ENCODE measurements at places on chromosomes 4 and X. TPM values are rescaled to one million over a fixed set of nuclear protein-coding genes. Genes with fewer than 3 reads are reported as not detected.
A peak's percentile ranks its signal among the peaks of the same experiment; 100 is the strongest.

- no peak for DNase-seq
These were observed 492 bp upstream of the HDAC8 start for GRCh38 chrX:72573158-72573511.

DNA sequence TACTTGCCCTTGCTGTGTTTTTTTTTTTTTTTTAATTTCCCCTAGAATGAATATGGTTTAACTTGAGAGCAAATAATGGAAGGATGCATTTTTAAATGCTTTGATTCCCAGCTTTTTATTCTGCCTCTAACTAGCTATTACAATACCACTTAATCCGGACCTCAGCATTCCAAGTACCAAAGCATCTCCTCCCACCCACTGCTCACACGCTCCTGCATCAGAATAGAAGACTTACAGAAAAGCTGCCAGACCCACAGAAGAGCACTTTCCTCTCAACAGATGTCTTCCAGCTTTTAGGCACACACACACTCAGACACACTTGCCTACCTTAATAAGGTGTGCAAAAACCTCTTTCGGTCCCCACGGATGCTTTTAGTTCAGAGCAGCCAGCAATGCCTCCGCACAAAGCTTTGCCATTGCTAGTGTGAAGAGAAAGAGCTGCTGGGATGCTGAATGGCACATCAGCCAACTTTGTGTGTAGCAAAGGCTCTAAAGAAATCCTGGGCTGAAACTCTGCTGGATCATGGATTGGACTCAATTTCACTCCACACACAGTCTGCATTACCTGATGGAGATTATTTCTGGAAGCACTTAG, 1056.2 kb downstream of the DMD start:
- no peak for DNase-seq

DNA sequence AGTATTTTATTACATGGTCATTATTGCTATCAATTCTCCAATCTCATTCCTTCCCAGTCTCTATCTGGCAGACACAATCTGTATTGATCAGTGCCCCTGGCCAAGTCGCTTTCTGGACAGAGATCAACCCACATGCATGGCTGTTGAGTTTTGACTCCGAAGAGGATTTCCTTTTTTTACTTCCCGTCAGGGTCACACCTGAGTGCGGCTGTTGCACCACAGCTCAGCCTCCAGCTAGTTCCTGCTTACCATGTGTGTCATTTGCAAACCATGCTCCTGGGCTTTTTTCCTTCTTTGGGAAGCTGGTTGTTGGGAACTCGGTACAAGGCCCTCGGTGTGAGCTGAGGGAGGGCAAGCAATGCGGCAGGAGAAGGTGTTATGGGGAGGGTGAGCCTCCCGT, 11.7 kb downstream of the MAGED2 start:
- no peak for DNase-seq

- DNase-seq = no peak
These were observed 16.0 kb downstream of the KLKB1 start for GRCh38 chr4:186243331-186243730.

DNA sequence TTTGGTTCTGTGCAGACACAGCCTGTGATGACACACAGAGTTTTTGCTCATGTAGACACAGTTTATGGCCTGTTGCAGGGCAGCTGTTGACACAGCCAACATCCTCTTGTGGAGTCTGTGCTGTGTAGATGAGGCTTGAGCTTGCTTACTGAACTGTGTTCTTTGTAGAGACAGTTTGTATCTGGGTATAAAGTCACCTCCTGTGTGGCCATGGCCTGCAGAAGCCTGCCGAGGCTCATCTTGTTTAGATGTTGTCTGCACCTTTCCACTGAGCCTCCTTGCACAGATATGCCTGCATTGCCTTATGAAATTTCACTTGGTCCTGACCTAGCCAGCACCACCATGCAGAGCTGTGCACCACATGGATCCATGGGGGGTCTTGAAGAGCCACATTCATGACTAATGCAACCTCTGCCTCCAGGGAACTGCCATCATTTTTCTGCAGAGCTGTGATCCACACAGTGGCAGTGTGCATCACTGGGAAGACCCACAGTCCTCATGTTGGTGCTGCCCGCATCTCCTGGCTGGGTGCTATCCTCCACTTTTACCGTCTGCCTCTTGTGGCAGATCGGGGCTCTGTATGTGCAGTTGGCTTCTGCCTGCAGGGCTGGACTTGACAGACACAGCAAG, 198.0 kb upstream of the MAMLD1 start:
- no peak for DNase-seq

GRCh38 chrX:123155327-123155726, 28.8 kb upstream of the GRIA3 start:
- peak; percentile 9 for DNase-seq

DNA sequence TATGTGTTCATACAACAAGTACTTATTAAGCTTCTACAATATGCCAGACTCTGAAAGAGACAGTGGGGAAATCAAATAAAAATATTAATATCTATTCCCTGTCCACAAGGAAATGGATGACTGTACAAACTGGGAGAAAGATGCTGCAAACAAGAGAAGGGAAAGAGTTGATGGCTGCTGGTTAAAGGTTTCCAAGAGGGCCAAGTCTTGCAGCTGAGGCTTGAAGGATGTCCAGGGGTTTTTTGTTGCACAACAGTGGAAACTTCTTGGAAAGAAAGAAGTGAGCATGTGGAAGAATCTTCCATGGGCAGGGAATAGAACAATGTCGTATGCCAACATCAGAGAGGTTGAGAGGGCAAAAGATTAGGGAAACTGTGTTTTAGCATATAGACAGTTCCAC, 95.8 kb downstream of the MID1 start:
- DNase-seq = no peak

GRCh38 chrX:83916525-83916924, 55.6 kb downstream of the CYLC1 start:
- DNase-seq = peak; percentile 6

DNA sequence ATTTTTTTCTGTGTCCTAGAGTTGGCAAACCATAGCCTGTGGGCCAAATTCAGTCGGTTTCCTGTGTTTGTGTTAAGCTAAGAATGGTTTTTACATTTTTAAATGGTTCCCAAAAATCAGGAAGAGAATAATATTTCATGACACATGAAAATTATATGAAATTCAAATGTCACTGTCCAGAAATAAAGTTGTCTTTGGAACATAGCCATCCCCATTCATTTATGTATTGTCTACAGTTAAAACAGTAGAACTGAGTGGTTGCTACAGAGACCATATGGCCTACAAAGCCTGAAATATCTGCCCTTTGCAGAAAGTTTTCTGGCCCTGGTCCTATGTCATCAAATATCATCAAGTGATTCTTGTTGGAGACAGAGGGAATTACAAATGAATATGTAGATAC, 15.5 kb downstream of the FRMPD4 start:
- DNase-seq = no peak

- DNase-seq = no peak
These were observed 377 bp downstream of the CHRNA9 start for GRCh38 chr4:40335525-40335894.

DNA sequence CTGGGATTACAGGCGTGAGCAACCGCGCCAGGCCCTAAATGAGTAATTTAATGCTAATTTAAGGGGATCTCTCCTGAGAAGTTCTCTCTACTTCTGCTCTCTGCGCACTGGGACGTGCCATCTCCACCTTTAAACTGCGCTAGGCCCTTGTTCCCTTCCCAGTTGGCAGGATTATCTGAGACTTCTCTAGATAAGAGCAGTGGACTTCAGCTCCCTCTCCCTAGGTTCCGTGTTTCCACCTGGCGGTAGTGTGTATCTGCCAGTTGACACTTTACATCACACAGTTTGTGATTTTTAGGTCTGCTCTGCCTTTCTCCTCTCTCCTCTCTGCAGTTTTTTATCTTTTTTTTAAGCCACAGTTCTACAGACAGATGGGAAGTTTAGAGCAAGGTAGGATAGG, 40.2 kb downstream of the ARHGAP10 start:
- DNase-seq = no peak

GRID2 gene
- not detected for polyA plus RNA-seq

GAGE1 gene
- not detected for polyA plus RNA-seq

IL15 gene
- 1.4 TPM for polyA plus RNA-seq

PAGE5 gene
- not detected for polyA plus RNA-seq
